ENCODE measurements at places on chromosomes 13 and 19.

- no peak for DNase-seq
Measured at GRCh38 chr13:40979232-40979631, 39.9 kb downstream of the ELF1 start.

DNA sequence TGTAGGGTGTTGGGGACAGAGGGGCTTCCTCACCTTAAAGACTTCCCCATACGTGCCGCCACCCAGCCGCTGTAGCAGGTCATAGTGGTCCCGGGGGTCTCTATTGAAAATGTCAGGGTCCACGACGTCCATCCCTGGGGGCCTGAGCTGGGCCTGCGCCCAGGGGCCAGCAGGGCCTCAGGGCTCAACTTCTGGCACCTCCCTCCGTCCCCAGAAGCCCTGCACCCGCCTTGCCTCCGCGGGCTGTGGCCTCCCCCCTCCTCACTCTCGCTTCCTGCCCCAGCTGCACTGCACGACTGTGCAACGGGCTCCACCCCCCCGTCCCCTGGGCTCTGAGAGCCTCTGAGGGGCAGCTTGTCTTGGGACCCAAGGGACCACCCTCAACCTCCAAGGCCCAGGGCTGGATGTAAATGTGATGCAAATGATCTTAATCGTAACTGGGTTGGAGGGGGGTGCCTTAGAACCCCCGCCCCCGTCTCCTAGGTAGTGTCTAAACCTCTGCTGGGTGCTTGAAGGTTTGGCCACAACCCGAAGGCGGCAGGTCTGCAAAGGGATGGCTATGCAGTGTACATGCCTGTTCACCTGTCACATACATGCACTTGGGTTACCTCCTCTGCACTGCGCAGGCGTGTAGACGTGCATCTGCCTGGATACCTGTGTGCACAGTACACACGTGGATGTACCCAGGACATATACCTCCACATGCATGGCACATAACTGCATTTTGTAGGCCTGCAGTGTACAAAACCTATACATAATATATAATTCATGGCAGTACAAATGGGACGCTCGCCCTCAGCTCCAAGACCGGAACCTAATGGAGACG, at the start of gene MAP4K1:
TSS of gene MAP4K1 (minus strand) at position 190 of the 826 bp plus-strand sequence. CDS start at position 132, 58 bp downstream.
- no peak for DNase-seq

- DNase-seq, result no peak
Measured at GRCh38 chr13:60933638-60934037, 482.0 kb downstream of the PCDH20 start.

DNA sequence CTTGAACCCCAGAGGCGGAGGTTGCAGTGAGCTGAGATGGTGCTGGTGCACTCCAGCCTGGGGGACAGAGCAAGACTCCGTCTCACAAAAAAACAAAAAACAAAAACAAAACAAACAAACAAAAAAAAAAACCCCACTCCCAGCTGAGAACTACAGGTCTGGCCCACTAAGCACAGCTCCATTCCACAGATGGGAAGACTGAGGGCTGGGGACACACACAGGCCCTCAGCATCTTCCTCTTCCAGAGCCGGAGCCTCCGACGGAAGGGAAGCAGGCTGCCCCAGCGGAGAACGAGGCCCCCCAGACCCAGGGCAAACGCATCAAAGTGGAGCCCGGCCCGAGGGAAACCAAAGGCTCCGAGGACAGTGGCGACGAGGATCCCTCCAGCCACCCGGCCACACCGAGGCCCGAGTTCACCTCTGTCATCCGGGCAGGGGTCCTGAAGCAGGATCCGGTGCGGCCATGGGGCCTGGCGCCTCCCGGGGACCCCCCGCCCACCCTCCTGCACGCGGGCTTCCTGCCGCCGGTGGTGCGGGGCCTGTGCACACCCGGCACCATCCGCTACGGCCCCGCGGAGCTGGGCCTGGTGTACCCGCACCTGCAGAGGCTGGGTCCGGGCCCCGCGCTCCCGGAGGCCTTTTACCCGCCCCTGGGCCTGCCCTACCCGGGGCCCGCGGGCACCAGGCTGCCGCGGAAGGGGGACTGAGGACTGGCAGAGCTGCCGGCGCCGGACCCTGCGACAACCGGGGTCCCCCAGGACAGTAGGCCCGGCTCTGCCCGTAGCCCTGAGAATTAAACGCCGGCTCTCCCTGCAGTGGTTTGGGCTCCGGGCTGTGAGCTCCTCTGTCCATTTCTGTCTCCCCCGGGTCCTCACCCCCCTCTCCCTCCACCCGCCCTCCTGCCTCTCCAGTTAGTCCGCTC, 3.2 kb downstream of the TMEM160 start:
- DNase-seq, result no peak

- DNase-seq, result no peak
Measured at GRCh38 chr19:7861619-7862412, 12.4 kb downstream of the PRR36 start.

GRCh38 chr13:59623206-59623915, 540.4 kb downstream of the DIAPH3 start:
- no peak for DNase-seq

DNA sequence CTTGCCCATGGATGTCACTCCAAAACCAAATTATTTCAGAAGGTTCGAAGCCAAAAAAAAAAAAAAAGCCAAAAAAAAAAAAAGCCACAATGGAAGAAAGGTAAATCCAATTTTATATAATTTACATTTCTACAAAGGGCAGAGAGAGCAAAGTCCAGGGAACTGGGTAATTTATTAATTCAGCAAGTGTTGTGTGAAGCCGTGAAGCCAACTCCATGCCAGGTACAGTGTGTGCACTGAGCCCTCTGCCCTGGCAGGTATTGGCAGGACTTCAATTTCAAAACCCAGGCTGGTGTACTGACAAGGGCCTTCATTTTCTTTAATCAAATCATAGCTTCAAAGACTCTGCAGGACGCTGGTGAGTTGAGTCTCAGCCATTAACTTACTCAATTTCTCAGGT, 5.5 kb upstream of the RFPL4A start:
- no peak for DNase-seq

- DNase-seq, result no peak
Measured at GRCh38 chr19:17246681-17247425, 1.1 kb upstream of the NR2F6 start.

- DNase-seq, result no peak
Measured at GRCh38 chr19:13986348-13986904, 19.7 kb downstream of the RFX1 start.

GRCh38 chr13:114237415-114238112, 2.9 kb downstream of the CDC16 start:
- DNase-seq, result no peak

- DNase-seq, result no peak
Measured at GRCh38 chr19:37973666-37974065, 66.7 kb downstream of the SIPA1L3 start.

DNA sequence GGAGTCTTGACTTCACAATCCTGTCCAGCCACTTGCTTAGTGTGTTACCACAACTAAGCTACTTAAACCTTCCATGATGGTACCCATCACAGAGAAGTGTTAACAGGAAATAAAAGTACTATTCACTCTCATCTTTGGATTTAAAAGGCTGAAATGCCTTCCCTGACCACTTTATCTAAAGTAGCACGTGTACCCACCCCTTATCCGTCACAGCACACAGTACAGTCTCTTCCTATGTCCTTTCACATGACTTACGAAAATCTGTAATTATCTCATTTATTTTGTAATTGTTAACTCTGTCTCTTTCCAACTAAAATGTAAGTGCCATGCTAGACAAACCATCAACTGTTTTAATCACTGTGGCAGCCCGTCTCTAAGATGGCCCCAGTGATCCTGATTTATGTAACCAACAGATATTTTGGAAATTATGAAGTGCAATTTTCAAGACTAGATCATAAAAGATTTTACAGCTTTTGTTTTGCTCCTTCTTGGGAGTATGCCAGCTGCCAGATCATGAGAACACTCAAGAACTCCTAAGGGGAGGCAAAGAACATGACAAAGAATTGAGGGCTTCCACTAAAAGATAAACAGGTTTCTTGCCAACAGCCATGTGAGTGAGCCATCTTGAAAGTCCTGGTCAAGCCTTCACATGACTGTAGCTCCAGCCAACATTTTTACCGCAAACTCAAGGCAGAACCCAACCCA, 44.9 kb downstream of the DIAPH3 start:
- DNase-seq, result no peak

- DNase-seq, result peak; percentile 3
Measured at GRCh38 chr19:47240996-47241918, 10.3 kb upstream of the BBC3 start.

DNA sequence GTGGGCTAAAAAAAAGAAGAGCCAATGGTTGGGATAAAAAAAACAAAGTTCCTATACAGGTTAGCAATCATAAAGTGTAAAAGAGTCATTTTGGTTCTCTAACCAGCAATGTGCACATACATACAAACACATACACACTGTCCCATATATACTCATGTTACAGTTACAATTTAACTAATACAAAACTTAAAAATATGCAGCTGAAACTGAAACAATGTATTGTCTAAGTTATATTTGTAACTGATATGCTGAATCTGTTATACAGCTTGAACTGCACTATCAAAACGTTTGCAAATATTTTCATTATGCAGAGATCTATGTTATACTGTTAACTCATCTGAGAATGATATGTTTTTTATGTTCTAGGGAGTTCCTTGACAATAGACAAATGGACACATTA, 173.7 kb downstream of the KLF12 start:
- no peak for DNase-seq

GRCh38 chr19:35363001-35363590, 4.8 kb downstream of the FFAR3 start:
- DNase-seq, result no peak

- DNase-seq, result no peak
Measured at GRCh38 chr13:109913936-109914510, 127.6 kb upstream of the IRS2 start.

- DNase-seq, result no peak
Measured at GRCh38 chr13:106496072-106496997, 39.1 kb downstream of the EFNB2 start.

DNA sequence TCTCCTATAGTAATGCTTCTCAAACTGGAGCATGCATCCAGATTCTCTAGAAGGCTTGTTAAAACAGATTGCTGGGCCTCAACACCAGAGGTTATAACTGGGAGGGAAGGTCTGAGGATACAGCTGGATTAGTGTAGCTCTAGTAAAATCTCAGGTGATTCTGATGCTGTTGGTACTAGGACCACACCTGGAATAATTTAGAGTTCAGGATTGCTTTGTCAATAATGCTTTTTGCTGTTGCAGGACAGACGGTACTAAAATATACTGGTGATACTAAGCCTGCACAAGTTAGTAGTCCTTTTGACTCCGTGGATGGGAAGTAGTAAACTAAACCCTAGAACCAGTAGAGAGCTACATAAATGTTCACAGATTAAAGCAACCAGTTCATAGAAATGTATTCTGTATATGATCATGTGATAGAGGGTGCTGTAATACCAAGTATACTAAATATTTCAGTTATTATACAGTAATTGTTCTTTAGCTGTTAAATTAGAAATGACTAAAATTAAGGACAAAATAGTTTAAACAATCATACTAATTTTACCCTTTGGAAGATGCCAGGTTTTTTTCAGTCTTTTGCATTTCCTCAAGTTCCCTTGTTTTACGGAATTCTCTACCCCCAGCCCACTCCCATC, 258.2 kb upstream of the STARD13 start:
- no peak for DNase-seq

DNA sequence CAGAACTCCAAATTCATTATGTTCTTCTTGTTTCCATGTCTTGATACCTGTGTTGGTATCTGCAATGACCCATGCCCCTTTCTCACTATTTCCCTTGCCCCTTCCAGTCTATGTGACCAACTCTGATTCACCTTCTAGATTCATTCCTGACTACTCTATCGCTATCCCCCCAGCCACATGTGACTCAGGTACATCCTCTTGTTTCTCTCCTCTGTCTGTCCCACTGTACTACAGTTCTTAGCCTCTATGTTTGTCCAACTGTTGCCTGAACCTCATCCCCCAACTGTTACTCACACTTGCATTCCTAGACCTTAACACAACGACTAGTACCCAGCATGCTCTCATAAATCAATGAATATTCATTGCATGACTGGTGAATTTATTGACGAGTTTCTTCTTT, 10.0 kb upstream of the FLT3 start:
- DNase-seq, result no peak

Measured in caudate nucleus (tissue), 63 donors.